ENCODE measurements at places on chromosomes 1 and 21.

GRCh38 chr1:67777016-67777415 lies 56.3 kb downstream of the GNG12 start:
- no peak for DNase-seq

GRCh38 chr1:1955621-1956094 lies 36.6 kb upstream of the TMEM52 start:
- DNase-seq: no peak

- DNase-seq: no peak
Observed at GRCh38 chr1:233945573-233945972, 41.1 kb downstream of the SLC35F3 start.

GRCh38 chr1:17427696-17428660 lies 11.5 kb downstream of the RCC2 start:
- no peak for DNase-seq

DNA sequence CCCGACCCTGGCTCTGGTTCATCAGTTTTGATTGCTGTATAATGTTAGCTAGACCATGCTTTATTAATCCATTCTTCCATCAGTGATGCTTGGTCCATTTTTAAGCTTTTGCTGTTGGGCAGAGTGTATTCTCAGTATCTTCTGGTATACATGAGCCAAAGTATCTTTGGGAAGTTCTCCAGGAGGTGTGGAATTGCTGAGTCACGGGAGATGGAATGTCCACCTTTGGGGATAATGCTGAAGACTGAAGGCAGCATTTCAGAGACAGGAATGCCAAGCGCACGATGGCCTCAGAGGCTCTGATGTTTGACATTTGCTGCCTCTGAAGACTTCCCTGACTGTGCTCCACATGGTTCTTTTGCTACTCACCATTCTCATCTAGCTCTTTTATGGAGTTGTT lies 266.3 kb upstream of the KAZN start:
- no peak for DNase-seq

DNA sequence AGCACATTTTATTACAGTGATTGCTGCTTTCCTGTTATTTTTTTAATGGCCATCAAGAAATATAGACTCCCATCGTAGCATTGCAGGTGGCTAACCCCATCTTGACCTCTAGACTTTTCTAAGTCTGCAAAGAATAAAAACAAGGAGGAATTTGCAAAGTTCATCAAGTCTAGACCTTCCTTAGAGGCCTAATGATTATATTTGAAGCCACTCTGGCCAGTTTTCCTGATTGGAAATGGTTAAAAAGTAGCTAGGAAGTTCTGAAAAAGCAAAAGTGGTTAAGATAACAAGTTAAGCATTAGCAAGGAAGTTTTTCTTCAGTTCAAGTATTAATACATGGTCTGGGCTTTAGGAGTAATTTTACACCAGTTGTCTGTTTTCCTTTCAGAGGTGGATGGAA lies 16.7 kb upstream of the KCNJ15 start:
- no peak for DNase-seq

DNA sequence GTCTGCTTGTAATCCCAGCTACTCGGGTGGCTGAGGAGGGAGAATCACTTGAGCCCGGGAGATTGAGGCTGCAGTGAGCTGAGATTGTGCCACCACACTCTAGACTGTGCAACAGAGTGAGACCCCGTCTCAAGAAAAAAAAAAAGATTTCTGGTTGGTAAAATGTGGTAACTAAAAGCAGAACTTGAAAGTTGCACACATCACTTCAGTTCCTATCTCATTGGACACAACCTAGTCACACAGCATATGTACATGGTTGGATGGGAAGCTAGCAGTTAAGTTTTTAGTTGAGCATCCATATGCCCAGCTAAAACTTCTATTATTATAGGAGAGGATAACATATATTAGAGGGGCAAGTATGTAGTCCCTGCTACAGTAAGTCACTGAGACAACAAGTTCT lies 22.1 kb downstream of the BCAS2 start:
- DNase-seq: no peak

DNA sequence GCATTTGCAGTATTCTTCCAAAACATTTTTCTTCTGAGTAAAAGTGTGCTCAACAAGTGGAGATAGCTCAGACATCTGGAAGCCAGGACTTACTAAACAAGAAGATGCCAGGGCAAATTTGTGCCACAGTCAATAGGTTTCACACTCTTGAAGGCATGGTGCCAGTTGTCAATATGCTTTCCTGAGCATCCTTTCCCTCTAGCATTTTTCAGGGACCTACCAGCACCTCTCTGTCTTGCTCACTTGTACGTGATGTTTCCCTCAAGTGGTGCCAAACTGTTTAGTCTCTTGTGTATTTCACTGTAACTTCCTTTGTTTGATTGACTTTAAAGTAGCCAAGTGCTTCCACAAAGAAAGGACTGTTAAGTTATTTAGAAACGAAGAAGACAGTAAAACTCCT lies 194.0 kb upstream of the SGIP1 start:
- DNase-seq: no peak

- DNase-seq: no peak
Observed at GRCh38 chr1:246343251-246343650, 163.8 kb downstream of the SMYD3 start.

GRCh38 chr1:41777695-41778094 lies 141.0 kb downstream of the HIVEP3 start:
- no peak for DNase-seq

GRCh38 chr21:23729331-23729730 lies 1878.0 kb downstream of the MRPL39 start:
- no peak for DNase-seq

DNA sequence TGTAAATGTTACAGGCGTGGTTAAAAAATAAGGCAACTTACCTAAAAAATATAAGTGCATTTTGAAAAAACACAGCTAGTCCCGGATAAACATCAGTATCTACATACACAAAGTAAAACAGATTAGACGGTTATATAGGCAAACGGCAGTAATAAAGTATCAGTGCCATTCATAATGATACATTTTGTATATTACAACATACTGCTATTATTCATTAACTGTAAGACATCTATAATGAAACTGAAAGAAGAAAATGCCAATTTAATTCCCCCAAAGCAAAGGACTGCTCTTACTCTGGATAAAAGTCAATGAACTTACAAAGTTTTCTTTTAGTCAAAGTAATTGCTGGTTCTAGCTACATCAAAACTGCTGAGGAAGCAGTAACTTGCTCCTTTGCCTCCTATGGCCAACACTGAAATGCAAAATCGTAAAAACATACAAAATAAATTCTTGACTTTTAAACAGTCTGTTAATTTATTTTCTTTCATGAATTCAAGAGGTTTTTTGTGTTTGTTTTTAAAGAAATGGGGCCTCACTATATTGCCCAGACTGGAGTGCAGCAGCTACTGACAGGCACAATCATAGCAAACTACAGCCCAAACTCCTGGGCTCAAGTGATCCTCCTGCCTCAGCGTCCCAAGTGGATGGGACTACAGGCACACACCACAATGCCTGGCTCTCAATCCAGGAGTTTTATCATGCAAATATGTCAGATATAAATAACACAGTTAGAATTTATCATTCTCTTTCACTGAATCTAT lies 23.9 kb downstream of the TMEM50B start:
- DNase-seq: no peak

GRCh38 chr21:34513129-34513675 lies 1.2 kb upstream of the KCNE1 start:
- DNase-seq: no peak

DNA sequence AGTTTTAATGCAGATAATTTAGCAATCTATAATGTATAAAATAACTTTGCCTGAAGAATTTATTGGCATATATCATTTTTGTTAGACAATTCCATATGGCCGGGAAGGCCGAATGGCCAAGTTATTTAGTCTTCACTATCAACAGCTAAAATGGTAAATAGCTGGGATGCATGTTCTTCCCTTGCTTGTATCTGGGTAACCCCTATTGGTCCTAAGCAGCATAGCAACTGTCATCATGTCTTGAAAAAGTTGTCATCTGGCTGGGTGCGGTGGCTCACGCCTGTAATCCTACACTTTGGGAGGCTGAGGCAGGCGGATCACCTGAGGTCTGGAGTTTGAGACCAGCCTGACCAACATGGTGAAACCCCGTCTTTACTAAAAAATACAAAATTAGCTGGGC lies 340.0 kb upstream of the DPYD start:
- DNase-seq: no peak

GRCh38 chr1:208269338-208269666 lies 25.1 kb upstream of the PLXNA2 start:
- no peak for DNase-seq

GRCh38 chr21:28561772-28562171 lies 430.9 kb downstream of the LTN1 start:
- DNase-seq: no peak

GRCh38 chr1:24186993-24187790 lies at the start of gene IFNLR1:
Gene IFNLR1 (minus strand): TSS chr1:24187289. CDS start chr1:24187248, 41 bp downstream.
- DNase-seq: no peak

- DNase-seq: no peak
Observed at GRCh38 chr1:221187174-221187573, 307.9 kb downstream of the HLX start.

- no peak for DNase-seq
Observed at GRCh38 chr1:186927884-186928283, 99.1 kb downstream of the PLA2G4A start.

GRCh38 chr1:56073206-56073605 lies 506.2 kb downstream of the PLPP3 start:
- DNase-seq: no peak

- DNase-seq: no peak
Observed at GRCh38 chr1:70415882-70416281, 4.8 kb downstream of the CTH start.

GRCh38 chr1:17941431-17942189 lies 166.0 kb upstream of the IGSF21 start:
- DNase-seq: no peak

- DNase-seq: peak; percentile 99
Observed at GRCh38 chr1:117093091-117093534, 28.4 kb downstream of the TRIM45 start.

- peak; percentile 85 for DNase-seq
Observed at GRCh38 chr1:93552741-93553455, 105.0 kb downstream of the FNBP1L start.

- DNase-seq: no peak
Observed at GRCh38 chr1:32768110-32768850, 48.9 kb downstream of the YARS1 start.

- no peak for DNase-seq
Observed at GRCh38 chr1:150551051-150551783, 2.0 kb downstream of the ADAMTSL4 start.

- no peak for DNase-seq
Observed at GRCh38 chr21:30444204-30444603, 4.1 kb downstream of the KRTAP15-1 start.
